ENCODE measurements at places on chromosomes 7 and 10.

- no peak for DNase-seq
These were observed 673.7 kb downstream of the SUGCT start for GRCh38 chr7:40808378-40808942.

DNA sequence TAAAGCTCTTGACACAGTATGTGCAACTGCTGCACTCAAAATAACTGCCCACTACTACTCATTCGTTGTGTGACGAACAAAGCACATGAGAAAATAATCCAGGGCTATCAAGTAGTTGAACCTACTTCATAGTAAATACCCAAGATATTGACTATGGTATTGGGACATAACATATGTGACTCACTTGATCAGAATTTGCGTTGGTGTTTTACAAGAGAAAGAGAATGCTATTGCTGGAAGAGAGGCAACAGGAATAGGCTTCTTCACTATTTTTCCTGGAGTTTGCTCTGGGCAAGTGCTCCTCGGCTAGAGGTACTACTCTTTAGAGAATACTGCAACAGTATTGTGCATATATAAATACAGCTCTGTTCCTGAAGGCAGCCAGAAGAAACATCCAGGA, 2.5 kb downstream of the DGKB start:
- DNase-seq, result no peak

- no peak for DNase-seq
These were observed 546.9 kb upstream of the GHITM start for GRCh38 chr10:83592337-83592935.

GRCh38 chr10:101646364-101646763, 48.6 kb downstream of the FBXW4 start:
- no peak for DNase-seq

DNA sequence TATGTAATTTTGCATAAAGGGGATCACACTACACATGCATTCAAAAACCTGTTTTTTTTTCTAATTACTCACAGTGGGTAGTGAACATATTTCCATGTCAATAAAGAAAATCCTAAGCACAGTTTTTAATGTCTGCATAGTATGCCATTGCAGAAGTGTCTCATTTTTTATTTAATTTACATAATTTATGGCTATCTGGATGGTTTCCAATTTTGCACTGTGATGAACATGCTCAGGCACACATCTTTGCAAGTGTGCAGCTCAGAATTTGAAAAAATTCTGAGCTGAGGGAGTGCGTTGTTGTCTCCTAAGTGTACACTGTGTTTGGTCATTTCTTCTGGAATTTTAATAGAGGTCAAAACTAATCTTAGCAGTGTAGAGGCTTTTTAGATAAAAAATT, 2.2 kb downstream of the NPFFR1 start:
- DNase-seq, result no peak

DNA sequence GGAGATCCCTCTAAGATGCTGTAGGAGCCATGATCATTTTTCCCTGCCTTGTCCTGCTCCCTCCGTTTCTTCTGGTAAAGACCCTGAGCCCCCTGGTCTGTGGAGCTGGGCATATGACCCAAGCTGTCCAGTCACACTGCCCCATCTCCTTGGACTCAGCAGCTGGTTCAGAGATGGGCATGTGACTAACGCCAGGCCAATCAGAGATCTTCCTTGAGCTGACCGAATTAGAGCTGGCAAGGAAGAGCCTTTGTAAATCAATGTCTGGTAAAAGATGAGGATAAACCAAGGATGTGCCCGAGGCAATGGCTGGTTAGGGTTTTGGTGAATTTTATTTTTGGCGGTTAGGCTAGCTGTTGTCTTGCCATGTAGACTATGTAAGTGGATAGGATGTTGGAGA, 173.3 kb downstream of the LCOR start:
- DNase-seq, result no peak

DNA sequence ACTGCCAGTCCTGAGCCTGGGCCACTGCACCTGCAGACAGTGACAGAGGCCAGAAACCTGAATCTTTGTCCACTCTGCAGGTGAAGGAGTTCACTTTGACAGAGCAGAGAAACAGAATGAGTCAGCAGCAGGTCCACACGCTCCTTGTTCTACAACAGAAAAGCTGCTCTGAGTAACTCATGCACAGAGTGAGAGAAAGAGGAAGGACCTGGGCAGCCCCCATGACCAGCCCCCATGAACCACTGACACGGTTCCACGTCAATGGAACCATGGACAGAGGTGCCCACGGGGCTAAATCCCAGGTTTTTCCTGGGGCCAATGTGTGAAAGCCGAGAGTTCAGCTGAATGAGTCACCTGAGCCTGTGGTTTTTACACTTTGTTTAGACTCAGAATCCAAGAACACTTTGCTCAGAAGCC, 40.8 kb upstream of the CTBP2 start:
- DNase-seq, result no peak

Data from effector CD4-positive, alpha-beta T cell (primary cell).